ENCODE measurements at places on chromosomes 7 and 10.

DNA sequence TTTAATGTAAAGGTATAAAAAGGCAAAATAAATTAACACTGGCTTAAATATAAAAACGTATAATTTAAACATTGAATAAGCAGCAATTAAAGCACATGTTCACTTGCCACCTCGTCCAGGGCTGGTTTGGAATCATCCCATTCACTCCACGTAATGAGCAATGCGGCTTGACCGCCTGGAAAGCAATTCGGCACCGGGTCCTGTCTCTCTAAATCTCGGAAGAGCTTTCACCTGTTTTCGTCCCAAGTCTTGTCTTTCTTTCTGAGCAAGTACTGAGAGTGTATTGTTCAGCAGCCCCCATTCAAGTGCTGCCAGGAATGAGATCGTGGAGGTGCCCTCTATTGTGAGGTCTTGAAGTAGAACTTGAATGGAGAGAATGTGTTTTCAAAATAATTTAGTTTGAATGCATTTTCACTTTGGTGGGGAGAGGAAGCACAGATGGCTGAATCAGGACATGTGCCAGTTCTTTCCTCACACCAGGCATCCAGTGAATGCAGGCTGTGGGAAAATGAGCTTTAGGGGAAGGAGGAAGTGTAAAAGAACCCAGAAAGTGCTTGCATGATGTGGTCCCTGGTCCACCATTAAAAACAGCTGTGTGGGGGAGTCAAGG lies 515.2 kb downstream of the REEP3 start:
- DNase-seq, result no peak

- no peak for DNase-seq
Measured at GRCh38 chr10:100826661-100826982, 81.2 kb downstream of the PAX2 start.

DNA sequence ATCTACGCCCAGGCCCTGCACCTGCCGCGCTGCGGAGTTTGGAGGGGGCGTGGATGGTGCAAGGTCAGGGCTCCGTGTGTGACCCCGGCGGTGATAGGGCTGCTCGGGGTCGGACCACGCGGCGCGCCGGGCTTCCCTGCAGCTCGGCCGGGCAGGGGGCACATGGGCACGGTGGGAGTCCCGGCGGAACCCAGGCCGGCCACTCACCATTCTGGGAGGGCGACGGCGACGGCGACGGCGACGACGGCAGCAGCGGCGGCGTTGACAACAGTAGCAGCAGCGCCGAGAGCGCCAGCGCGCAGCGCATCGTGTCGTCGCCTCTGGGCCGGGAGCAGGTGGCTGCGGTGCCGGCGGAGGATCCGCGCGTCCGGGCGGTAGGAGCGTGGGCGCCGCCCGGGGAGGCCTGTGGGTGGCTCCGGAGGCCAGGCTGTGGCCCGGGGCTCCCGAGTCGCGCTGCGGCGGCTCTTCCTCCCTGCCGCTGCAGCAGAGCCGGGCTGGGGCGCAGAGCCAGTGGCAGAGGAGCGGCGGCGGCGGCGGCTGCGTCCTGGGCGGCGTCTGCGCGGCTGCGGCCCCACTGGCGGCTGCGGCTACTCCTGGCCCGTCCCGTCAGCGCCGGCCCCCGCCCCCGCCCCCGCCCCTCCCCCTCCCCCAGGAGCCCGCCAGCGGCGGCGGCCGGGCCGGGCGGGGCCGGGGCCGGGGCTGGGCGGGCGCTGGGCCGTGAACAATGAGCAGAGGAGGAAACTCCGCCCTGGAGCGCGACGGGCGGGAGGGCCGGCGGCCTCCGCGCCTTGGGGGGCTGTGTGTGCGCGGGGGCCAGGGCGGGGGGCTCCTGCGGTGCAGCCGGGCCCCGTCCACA lies at the start of gene PODXL:
TSS of gene PODXL (minus strand) at position 576 of the 856 bp plus-strand sequence. CDS start at position 307, 269 bp downstream.
- no peak for DNase-seq

GRCh38 chr7:2934211-2934731 lies 90.2 kb upstream of the GNA12 start:
- DNase-seq, result no peak

GRCh38 chr7:30750010-30750409 lies 1.9 kb upstream of the INMT start:
- DNase-seq, result no peak

GRCh38 chr10:70695241-70696030 lies 23.1 kb downstream of the ADAMTS14 start:
- no peak for DNase-seq

- no peak for DNase-seq
Measured at GRCh38 chr7:142745091-142745635, 4.1 kb upstream of the PRSS1 start.

GRCh38 chr10:76297780-76298281 lies 866.4 kb downstream of the LRMDA start:
- DNase-seq, result no peak

- no peak for DNase-seq
Measured at GRCh38 chr7:149188637-149189259, 6.6 kb upstream of the ZNF282 start.
